AG10803 (cell line): ENCODE measurements at places on chromosomes 5 and 9.

DNA sequence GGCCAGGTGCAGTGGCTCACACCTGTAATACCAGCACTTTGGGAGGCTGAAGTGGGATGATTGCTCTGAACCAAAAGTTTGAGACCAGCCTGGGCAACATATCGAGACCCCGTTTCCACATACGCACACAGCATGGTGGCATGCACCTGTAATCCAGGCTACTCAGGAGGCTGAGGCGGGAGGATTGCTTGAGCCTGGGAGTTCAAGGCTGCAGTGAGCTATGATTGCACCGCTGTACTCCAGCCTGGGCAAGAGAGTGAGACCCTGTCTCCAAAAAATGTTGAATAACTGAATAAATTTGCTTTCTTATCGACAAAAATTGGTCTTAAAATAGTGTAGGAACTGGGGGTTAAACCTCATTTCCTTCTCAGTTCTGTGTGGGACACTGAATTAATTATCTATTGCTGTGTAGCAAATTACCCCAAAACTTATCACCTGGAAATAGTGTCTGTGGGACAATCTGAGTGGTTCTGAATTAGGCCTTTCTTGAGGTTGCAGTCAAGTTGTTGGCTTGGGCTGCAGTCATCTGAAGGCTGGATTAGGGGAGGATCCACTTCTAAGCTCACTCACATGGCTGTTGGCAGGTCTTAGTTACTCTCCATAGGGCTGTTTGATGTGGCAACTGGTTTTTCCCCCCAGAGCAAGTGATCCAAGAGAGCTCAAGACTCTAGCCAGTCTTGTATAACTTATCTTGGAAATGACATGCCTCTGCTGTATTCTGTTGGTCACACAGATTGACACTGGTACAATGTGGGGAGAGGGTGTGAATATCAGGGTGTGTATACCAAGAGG, 2.0 kb downstream of the SNX30 start:
- DNase-seq = no peak

GRCh38 chr5:82975812-82976211, 101.4 kb downstream of the TMEM167A start:
- DNase-seq = no peak

- no peak for DNase-seq
Measured at GRCh38 chr5:181198905-181199519, 6.0 kb downstream of the TRIM7 start.

DNA sequence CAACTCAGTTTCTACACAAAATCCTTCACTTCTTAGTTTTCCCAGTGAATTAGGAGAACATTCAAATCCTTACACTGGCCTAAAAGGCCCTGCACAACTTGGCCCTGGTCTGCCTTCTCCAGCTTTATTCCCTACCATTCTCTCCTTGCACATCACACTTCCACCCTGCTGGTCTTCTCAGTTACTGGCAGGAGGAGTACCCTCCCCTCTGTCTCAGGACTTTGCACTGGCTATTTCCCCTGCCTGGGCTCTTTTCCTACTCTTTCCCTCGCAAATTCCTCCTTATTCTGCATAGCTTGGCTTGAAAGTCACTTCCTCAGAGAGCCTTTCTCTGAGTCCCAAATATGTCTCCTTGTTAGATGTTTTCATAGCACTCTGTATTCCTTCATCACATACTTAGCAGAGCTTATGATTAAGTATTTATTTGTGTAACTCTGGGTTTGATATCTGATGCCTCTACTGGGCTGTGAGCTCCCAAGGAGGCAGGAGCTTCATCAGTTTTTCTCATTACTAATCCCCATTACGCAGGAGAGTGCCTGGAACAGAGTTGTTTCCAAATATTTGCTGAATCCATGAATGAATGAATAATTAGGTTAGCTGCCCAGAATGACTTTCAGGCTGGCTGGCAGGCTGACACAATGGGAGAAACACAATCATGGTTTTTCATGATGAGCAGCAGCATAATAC, 159.8 kb upstream of the KLF9 start:
- peak; percentile 86 for DNase-seq

DNA sequence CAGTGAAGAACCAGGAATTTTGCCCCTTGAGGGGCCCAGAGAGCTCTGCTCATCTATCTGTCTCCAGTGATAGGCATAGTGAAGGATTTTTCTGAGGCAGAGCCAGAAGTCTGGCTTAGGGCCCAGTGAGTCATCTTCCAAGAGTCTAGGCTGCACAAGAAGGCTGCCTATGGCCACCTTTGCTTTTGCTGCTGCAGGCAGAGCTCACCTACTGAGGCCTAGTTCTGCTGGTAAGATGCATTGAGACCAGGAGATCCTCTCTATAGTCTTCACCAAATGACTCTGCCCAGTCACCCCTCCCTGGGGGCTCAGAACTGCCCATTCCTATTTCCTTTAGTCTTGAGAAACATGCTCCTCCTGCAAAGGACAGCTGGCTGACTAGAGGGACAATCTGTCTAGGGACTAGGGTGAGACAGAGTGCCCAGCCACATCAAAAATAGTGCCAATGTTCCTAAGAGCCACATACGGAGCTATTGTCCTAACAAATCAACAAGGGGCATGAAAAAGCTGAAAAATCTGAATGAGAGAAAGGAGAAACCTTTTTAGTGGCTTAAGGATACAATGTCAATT, 40.3 kb upstream of the CDKN2AIPNL start:
- DNase-seq = peak; percentile 77

- no peak for DNase-seq
Measured at GRCh38 chr9:15349892-15350761, 43.1 kb upstream of the TTC39B start.

GRCh38 chr5:37850226-37850865, 10.5 kb upstream of the GDNF start:
- DNase-seq = peak; percentile 85

- DNase-seq = peak; percentile 85
Measured at GRCh38 chr9:87270221-87270847, 227.3 kb upstream of the DAPK1 start.

DNA sequence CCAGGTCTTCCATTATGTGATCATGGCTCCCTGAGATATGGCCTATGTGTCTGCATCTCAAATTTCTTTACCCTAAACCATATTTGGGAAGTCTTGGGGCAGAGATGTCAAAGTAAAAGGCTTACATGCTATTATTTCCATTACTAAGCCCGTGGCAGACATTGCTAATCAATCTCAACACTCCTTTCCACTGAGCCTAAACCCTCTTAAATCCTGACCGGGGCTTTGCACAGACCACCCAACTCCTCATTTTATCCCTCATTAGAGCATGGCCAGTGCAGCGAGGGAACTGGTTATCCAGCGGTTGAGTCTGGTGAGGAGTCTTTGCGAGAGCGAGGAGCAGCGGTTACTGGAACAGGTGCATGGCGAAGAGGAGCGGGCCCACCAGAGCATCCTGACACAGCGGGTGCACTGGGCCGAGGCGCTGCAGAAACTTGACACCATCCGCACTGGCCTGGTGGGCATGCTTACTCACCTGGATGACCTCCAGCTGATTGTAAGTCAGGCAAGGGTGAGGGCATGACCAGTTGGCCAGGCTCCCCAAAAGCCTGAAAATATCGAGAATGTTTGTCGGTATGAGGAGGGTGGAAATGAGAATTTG, 11.0 kb downstream of the BSPRY start:
- no peak for DNase-seq

- DNase-seq = peak; percentile 46
Measured at GRCh38 chr5:126808521-126808988, 31.6 kb downstream of the LMNB1 start.

DNA sequence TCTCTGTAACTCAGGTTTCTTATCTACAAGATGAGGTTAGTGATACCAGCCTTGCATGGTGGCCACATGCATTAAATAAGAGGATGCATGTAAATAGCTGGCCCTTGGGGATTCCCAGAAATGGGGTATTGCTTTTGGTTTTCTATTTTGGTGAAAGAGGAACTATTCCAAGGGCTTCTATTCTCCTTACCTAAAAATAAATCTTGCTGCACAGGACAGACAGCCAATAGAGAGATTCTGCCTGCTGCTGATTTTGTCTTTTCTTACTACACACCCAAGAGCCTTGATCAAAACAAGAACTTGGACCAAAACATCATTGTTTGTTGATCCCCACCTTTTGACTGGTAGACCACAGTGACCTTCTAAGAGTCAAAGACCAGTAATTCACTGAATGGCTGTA, 161.8 kb downstream of the PJA2 start:
- DNase-seq = no peak

- DNase-seq = peak; percentile 54
Measured at GRCh38 chr5:27216367-27216950, 178.1 kb upstream of the CDH9 start.

- peak; percentile 86 for DNase-seq
Measured at GRCh38 chr9:19116107-19116790, 11.0 kb downstream of the PLIN2 start.

- no peak for DNase-seq
Measured at GRCh38 chr5:151703227-151703626, 16.5 kb upstream of the SPARC start.

GRCh38 chr9:20355022-20355421, 267.3 kb downstream of the MLLT3 start:
- peak; percentile 71 for DNase-seq

- no peak for DNase-seq
Measured at GRCh38 chr5:55671975-55672374, 40.1 kb downstream of the SLC38A9 start.

- DNase-seq = no peak
Measured at GRCh38 chr5:116980581-116980980, 406.0 kb upstream of the SEMA6A start.
